HFFc6 (cell line): ENCODE measurements at places on chromosomes 2 and 18.

DNA sequence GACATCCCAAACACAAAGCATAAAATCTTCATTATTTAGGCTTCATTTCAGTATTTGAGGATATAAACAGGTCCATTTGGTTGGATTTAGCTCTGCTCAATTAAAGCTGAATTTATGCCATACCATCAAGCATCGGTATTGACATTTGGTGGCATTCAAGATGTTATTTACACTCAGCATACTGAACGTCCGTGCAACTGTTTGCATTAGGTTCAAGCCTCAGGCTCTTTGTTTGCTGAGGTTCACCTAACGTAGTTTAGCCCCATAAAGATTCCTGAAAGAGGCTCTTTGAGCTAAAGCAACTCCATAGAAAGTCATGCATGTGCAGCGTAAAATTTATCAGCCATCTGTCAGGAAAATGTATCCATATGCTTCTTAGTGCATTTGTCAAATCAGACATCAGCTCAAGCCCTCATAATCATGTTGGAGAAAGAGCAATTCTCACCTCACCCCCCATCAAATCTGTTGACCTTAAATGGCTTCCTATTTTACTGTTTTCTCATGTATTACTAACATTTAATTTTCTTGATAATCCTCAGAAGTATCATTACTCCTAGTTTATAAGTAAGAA lies 366.9 kb downstream of the EPHA4 start:
- DNase-seq, result no peak

DNA sequence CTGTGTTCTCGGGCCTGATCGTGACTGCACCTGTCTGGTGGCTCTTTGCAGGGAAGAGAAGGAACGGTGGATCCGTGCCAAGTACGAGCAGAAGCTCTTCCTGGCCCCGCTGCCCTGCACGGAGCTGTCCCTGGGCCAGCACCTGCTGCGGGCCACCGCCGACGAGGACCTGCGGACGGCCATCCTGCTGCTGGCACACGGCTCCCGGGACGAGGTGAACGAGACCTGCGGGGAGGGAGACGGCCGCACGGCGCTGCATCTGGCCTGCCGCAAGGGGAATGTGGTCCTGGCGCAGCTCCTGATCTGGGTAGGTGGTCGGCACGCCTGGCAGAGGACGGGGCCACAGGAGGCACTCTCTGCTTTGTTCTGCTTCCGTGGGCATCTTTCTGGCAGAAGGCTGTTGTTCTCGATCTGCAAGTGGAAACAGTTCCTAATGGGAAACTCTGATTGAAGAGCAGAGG lies 48.0 kb downstream of the GBX2 start:
- no peak for DNase-seq

GRCh38 chr2:216340280-216340631 lies 32.0 kb downstream of the MARCHF4 start:
- DNase-seq, result no peak

DNA sequence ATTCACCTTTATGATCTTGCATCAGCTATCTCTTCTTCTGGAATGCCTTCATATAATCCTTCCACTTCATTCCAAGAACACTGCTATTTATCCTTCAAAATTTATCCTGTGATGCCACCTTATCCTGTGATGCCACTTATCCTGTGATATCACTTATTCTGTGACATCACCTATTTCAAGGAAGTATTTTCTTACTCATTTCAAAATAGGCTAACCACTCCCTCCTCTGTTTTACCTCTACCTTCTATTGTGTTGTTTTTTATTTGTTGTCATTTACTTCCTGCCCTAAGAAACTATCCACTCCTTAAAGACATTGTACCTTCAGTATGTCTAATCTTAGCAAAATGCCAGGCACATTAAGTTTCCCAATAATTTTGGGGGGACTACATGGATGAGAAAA lies 38.8 kb downstream of the CD226 start:
- no peak for DNase-seq
